ENCODE measurements at places on chromosomes 5 and 9.

GRCh38 chr5:74224331-74224730, 416.2 kb downstream of the ENC1 start:
- no peak for DNase-seq

DNA sequence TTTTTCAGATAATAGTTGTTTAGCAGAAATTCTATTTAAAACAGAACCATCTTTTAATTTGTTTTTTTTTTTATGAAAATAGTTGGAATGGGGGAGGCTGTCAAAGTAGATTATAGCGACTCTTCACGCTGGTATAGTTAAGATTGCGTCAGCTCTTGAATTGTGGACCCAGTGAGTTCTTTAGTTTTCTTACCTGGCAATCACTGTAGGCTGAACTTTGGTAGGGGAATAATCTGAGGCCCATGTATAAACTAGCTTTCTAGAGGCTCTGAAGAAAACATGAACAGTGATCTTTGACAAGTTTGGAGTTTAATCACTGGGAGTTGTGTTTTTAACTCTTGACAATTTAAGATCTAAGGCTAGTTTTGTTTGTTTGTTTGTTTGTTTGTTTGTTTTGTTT, 80.8 kb downstream of the CD180 start:
- no peak for DNase-seq

DNA sequence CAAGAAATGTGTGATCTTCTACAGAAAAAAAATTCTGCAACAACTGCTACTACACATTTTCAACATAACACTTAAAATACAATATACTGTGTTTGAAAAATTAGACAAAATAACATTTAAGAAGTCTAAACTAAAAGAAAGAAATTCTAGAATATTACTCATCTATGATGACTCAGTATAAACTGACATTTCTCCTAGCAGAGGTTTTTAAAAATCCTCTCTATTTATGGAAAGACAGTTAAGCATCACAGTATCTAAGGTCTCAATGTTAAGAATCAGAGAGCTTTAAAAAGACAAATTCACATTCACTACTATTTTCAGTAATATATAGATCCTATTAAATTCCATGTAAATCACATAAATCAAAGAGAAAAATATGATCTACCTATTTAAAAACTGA, 61.3 kb downstream of the NR2F1-AS1 start:
- no peak for DNase-seq

- peak; percentile 62 for DNase-seq
These were observed 129.3 kb upstream of the SLC44A1 start for GRCh38 chr9:105114964-105115728.

DNA sequence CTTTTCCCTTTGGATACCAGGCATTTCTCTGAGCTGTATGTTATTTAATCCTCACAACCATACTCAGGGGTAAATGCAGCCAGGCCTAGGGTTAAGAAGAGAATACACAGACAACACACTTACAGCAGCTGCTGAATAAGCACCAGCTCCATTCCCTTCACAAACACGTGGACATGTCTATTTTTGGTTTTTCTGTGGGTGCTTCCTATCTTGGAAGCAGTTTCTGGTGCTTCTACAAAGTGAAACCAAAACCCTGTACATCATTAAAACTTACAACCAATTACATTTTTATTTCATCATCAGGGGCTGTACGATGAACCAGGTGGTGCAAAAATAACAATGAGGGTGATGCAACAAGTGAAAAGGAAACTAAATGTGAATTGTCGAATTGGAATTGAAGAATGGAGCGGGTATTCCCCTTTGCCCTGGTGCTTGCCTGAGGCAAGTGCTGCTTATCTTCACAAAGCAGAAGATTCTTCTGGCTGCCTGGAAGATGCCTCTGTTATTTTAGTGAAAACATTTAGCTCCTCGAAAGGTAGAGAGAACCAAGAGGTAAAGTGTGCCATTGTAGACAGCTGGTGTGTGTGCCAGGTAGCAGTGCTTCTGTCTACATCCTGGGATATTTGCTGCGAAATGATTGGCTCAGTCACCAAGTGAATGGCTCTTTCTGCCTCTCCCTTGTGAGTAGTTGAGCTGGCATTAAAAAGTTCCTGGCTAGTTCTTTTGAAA, 18.6 kb upstream of the IFNB1 start:
- DNase-seq: peak; percentile 66

DNA sequence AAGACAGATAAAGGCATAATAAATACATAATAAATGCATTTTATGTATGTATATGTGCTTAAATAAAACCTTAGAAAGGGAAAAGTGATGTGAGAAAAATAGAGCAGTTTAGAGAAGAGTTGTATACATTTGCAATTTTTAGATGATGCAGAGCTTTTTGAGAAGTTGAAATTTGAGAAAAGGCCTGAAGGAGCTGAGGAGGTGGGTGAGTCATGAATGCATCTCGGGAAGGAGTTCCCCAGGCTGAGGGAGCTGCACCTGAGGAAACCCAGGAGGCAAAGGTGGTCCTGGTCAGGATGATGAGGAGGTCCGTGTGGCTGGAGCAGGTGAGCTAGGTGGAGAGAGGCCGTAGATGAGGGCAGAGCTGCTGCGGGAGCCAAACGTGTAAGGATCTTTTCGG, 17.4 kb upstream of the CD180 start:
- no peak for DNase-seq

GRCh38 chr5:174423558-174423957, 300.8 kb upstream of the MSX2 start:
- no peak for DNase-seq

DNA sequence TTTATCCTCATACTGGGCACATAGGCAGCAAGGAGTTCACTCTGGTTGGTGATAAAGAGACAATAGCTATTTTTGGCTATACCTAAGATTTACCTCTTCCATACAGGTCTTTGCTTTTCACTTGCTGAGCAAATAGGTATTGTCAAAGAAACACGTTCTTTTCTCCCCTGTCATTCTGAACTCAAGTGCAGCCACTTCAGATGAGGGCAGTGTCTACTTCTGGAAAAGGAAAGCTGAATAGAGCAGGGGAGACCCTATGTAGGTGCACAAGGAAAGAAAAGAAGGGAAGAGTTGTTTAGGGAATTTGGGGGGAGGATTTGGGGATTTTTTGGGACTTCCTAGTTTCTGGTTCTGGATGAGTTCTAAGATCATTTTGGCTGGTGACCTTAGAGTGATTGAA, 109.6 kb downstream of the ATP10B start:
- DNase-seq: no peak

DNA sequence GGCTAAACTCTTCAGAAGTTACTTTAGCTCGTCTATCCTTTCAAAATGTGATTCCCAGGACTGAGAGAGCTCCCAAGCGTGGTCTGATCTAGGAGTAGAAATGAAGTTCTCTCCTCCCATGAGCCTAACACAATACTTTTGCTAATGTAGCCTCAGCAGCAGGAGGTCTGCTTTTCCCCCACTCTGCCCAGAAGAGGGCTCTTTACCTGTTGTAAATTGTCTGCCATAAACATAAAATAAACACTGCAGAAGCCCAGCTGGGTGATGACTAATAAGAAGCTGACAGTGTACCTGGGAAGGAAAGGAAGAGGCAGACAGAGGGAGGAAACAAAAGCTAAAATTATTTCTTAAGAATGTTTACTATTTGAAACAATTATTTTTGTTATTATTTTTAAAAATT, 15.4 kb downstream of the SLC36A3 start:
- no peak for DNase-seq

GRCh38 chr9:113690055-113690740, 185.9 kb upstream of the ZNF618 start:
- no peak for DNase-seq

- no peak for DNase-seq
These were observed 10.3 kb upstream of the NME5 start for GRCh38 chr5:138149530-138149929.

DNA sequence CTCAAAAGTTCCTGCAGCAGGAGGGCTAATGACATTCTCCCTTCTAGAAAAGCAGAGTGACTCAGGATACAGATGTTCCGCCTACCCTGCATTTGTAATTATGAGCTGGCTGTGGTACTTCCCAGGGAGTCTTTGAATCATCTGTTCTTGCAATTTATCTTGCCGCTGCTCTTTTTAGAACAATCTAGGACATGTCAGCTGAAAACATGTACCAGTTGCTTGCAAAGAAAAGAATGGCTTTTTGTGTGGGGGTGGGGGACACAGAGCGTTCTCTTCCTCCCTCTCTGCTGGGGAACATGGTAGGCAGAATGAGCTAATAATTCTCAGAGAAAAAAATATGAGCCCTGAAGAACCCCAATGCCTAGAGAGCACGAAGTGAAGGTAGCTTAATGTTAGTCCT, 51.7 kb upstream of the TUT7 start:
- no peak for DNase-seq

DNA sequence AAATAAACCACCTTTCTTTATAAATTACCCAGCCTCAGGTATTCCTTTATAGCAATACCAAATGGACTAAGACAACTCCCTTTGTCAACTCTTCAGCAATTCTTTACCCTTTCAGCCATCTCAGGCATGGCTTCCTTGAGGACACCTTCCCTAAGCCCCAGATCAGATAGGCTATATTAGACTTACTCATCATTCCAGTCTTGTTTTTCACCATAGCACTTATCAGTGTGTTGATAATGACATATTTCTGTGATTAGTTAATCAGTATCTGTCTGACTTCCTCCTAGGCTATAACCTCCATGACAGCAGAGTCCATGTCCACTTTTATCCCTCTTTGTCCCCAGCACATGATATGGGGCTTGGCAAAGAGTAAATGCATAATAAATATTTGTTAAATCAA, 238.1 kb downstream of the ACTL7B start:
- DNase-seq: no peak

GRCh38 chr9:70407081-70407503, 7.4 kb downstream of the KLF9 start:
- no peak for DNase-seq

- no peak for DNase-seq
These were observed 131.4 kb downstream of the FGF10 start for GRCh38 chr5:44257653-44258365.

DNA sequence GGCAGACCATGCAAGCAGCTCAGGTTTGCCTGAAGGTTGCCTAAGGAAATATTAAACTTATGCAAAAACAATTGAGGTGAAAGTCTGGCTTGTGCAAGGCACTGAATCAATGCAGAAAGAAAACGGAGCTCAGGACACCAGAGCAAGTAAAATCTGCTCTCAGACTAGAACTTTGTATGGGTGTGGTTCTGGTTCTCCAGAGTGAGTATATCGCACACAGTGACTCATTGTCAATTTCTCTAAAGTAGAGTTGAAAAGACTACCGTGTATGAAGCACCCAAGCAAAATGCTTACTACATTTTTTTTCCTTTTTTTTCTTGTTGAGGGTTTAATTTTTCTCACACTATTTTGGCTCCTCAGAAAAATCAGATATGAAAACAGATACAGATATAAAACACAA, 650.3 kb upstream of the CDH10 start:
- no peak for DNase-seq

GRCh38 chr5:157812086-157812485, 46.9 kb downstream of the CLINT1 start:
- no peak for DNase-seq

- no peak for DNase-seq
These were observed 15.7 kb upstream of the AQP7 start for GRCh38 chr9:33418090-33418489.

DNA sequence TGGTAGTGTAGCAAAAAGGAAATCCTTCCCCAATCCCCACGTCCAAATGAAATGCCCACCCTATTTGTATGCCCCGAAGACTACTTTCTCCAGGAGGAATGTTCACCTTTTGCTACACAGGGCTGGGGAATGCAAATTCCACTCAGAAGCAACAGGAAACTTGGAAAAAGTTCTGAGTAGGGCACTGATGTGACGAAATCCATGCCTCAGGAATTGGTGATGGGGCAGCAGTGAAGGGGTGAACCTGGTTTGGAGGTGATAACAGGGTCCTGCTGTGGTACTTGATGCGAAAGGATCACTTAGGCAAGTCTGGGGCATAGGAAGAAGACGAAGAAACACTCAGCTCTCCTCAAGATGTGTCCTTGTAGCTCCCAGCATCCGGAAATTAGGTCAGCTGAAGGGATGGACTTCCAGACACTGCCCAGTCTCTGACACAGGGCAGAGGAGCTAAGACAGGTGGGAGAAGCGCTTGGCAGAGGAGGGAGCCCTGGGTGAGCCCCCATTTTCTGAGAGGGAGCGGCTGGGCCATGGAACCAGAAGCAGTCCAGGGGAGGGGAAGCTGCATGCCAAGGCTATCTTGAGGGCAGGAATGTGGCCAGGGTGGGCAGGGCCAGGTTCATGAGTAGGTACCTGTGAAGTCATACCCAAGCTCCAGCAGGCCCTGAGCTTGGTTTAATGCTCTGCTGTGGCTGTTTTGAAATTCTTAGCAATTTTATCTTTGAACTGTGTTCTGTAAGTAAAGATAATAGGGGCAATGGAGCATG, 22.2 kb upstream of the MVB12B start:
- peak; percentile 41 for DNase-seq

DNA sequence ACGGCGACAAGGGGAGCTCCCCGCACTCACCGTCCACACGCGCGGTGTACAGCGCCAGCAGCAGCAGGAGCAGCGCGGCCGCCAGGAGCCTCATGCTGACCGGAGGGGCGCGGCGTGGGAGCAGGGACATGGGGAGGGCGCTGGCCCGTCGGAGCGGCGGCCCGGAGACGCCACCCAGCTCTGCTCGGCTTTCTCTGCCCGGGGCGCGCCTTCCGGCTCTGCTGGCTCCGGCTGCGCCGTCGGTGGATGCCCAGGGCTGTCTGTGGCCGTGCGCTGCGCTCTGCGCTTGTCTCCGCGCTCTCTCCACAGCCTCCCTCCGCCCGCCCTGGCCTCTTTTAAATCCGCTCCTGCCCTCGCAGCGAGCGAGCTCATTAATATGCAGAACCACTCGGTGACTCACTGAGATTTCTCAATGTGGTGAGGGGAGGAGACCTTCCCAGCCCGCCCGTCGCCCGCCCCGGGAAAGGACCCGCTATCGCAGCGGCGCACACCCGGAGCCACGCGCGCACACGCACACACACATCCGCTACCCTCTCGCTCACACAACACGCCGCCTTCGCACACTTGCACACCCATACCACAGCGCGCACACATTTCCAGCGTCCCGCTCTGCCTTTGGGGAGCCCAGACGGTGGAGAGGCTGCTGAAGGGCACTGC, at the start of gene CXCL14:
CXCL14 (minus strand) TSS at position 307 of the 657 bp plus-strand sequence; CDS start at position 94, 213 bp downstream.
- DNase-seq: no peak

GRCh38 chr5:168039566-168040248, 251.7 kb upstream of the WWC1 start:
- no peak for DNase-seq

GRCh38 chr5:36175043-36175442, 23.1 kb downstream of the SKP2 start:
- DNase-seq: no peak

DNA sequence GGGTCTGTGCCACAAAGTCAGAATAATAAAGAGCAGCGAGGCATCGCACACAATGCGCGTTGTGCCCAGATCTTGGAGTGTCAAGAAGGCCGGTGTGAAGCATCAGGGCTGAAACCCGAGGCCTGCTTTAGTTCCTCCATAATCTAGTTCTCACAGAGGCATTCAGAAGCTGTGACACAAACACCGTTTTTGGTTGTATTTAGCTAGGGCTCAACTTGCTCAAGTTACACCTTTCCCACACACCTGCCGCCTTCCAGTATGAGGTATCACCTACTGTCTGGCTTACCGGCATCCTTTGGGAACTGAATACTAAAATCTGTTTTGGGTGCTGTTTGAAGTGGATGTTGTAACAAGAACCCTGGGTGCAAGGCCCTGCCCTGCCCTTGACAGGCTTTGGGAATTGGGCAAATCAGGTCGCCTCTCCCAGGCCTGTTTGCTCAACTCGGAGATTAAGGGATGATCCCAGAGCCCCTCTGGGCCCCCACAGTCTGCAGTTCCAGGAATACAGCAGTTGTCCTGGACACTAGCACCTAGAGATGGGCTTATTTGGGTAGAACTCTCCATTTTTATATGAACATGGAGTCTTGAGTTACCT, 27.0 kb downstream of the SLC25A25 start:
- DNase-seq: no peak

- DNase-seq: no peak
These were observed 43.8 kb downstream of the ANKRD33B start for GRCh38 chr5:10607666-10608073.
